ENCODE measurements at places on chromosomes 2 and 18.

- DNase-seq: no peak
Measured at GRCh38 chr2:223772363-223772762, 65.0 kb downstream of the AP1S3 start.

GRCh38 chr18:68532328-68532885 lies 182.5 kb downstream of the TMX3 start:
- no peak for DNase-seq

DNA sequence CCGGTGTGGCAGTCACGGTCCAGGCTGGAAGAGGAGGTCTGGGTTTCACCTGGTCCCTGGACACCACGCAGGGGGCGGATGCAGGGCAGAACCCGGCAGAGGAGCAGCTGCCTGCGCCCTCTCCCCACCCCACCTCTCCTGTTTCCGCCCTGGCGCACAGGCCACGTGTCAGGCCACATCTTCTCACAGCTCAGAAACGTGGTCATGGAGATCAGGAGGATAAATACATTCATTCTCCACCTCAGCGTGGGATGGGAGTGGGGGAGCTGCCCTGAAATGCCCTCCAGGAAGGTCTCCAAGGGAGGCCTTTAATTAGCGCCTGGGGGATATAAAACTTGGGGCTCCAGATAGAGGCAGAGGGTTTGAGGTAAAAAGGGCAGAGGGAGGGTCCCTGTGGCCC lies 142.0 kb downstream of the KCTD1 start:
- DNase-seq: no peak

DNA sequence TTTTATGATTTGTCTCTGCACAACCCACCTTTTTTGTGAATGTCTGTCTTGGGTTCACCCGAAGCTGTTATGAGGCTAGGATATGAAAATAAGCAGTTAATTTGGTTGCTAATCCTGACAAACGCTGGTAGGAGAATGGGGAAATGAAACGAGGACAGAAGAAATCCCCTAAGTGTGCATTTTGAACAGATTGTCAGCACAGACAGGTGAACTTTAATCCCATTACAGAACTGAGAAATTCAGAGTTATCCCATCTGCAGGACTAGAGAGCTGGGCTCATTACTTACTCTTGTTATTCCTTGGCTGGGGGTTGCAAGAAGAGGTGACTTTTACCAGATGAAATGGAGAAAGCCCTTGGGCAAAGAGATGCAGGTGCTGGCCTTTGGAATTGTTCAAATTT lies 123.3 kb upstream of the NYAP2 start:
- DNase-seq: peak; percentile 14

GRCh38 chr2:39215545-39215944 lies 28.2 kb downstream of the CDKL4 start:
- DNase-seq: no peak

DNA sequence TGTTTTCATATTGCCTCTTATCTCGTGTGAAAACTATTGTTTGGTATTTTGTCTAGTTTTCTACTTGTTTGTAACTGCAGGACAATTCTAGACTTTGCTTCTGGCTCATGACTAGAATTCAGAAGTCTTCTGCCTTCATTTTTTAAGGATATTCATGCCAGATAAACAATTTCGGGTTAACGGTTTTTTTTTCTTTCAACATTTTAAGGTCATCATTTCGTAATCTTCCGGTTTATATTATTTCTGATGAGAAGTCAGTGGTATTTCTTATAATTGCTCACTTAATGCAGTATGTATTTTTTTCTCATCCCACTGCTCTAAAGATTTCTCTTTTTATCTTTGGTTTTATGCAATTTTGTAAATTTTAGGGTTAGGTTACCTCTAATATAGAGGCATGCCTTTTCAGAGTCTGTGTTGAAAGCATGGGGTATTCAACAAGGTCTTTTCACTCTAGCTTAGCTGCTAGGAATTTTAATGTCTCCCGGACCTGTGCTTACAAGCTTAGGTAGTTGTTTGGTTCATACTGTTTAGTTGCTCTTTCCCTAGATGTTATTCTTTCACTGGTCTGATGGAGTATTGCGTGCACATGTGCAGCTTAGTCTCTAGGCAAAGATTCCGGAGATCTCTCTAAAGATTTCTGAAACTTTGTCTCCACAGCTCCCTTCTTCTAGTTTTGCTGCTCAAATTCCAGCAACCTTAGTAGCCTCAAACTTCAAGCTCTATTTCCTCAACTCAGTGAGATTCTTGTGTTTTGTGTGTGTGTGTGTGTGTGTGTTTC lies 198.1 kb downstream of the MCFD2 start:
- DNase-seq: no peak

DNA sequence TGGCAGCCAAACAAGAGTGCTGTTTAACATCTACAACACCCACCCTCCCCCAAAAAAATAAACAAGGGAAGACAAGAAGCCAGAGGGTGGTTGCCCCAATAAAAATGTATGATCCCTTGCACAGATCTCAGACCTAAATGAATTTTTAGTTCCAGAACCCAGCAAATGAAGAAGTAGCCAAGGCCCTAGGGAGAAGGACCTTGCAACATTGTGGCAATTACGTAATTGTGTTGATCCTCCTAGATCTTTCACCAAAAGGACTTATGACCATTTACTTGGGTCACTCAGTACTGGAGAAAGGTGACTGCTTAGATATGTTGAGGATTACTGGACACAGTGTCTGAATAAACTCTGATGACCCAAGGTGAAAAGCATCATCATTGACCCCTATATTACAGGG lies 1393.8 kb downstream of the LRP1B start:
- DNase-seq: no peak

DNA sequence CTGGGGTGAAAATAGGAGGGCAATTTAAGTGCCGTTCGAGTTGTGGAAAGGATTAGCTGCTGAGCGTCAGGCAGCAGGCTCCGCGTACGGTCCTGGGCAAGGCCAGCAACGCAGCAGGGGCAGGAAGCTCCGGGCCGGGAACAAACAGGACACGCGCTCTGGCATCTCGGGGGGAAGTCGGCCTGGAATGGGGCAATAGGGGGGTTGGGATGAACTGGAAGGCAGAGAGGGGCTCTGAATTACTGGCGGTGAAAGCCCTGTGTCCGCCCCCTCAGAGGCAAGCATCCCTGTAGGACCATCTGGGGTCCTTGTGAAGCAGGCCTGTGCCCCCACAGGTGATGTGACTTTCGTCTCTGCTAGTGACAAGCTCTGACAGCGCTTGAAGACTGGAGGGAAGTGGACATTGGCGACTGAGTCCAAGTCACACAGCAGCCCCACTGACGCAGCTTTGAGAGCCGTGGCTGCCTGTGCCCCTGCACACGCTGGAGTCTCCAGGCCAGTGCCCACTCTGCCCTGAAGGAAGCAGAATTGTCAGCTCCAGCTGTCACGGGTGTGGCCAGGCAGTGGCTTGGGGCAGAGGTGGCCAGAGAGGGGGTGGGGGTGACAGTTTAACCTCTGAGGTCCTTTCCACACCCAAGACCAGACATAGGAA lies 22.3 kb downstream of the GPR35 start:
- DNase-seq: peak; percentile 7

GRCh38 chr2:229993236-229993635 lies 70.9 kb downstream of the FBXO36 start:
- DNase-seq: no peak

DNA sequence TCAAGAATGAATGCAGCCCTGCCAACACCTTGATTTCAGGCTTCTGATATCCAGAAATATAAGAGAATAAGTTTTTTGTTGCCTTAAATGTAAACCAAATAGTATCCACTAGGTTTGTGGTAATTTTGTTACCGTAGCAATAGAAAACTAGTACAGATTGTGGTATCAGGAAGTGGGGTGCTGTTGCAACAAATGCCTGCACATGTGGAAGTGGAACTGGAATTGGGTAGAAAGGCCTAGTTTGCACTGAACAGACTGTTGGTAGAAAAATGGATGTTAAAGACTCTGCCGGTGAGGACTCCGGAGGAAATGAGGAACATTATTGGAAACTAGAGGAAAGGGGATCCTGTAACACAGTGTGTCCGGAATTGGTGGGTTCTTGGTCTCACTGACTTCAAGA lies 145.8 kb upstream of the MGAT5 start:
- no peak for DNase-seq

- DNase-seq: no peak
Measured at GRCh38 chr18:35578481-35578880, 3.1 kb upstream of the GALNT1 start.

GRCh38 chr2:60899230-60899891 lies 18.0 kb downstream of the REL start:
- DNase-seq: no peak

- DNase-seq: no peak
Measured at GRCh38 chr18:23824240-23824639, 135.0 kb downstream of the LAMA3 start.

DNA sequence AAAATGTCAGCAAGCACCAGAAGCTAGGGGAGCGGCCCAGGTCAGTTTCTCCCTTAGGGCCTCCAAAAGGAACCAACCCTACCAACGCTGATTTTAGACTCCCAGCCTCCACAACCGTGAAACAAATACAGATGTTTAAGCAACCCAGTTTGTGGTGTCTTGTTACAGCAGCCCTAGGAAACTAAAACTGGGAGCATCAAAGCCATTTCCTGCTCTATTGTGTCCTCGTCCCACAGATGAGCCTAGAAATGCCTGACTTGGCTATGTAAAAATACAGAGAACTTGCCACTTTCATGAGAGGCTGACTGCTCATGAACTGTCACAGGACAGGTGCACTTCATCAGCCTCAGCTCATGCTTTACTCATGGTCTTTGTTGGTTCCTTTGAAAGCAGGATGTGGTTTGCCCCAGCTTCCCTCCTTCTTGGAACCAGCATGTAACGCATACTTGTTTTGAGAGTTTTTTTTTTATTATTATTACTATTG lies 97.6 kb upstream of the SLC39A10 start:
- no peak for DNase-seq

DNA sequence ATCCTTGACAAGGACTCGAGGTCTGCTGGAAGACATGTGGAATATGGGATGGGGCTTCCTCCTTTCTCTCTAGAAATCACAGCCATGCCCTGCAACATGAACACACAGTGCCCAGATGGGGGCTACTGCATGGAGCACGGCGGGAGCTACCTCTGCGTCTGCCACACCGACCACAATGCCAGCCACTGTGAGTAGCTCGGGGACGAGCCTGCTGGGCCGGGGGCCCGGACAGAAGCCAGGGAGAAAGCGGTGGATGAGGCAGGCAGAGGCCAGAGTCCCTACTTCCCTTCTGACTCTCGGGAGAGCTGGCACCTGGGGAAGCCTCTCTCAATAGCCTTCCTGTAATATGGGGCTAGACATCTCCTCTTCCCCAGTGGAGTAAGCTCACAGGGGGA lies 50.5 kb downstream of the SNED1 start:
- no peak for DNase-seq

- DNase-seq: no peak
Measured at GRCh38 chr2:37283207-37283606, 41.4 kb downstream of the PRKD3 start.

DNA sequence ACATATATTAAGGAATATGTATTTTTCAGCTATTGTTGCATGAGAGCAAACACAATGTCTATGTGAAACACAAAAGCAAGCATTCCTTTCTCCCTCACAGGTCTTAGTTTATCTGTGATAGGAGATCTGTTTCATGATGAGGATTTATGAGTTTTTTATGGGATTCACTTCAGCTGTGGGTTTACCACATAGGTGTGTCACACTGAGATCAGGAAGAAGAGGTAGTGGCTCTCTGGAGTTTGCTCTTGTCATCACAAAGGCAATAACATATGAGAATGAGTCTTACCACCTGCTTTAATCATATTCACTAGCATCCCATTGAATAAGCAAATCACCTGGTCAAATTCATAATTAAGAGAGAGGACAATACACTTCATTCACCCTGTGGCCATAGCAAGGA lies 960.3 kb upstream of the SLC39A10 start:
- DNase-seq: no peak

DNA sequence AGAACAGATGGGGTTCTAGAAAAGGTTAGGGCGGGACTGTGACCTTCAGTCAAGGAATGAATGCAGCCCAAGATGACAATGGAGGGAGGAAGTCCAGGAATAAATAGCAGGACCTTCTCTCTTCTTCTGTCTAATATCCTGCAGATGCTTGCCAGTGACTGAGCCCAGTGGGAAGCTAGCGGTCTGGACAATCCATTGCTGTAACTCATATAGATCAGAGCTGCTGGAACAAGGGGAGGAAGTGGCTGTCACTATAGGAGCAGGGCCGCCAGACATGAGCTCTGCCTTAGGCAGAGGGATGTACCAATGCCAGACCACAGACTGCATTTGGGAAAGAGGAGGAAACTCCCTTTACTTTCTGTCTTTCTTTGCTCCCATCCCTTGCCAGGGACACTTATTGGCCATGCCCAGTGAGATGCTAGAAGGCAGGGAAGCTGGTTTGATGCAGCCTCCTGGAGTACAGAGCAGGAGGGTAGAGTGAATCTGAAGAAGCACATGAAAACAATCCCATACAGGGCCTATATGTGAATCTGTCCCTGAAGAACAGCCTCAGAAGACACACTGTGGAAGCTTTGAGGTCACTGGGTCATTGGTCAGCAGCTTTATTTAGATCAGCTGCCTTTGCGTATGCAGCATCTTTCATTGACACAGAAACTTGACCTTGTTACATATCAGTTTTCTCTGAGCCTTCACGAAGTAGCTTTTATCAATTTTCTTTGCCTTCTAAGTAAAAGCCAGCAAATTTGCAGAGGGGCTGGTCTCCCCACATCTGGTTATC lies 65.4 kb downstream of the CCDC85A start:
- no peak for DNase-seq

DNA sequence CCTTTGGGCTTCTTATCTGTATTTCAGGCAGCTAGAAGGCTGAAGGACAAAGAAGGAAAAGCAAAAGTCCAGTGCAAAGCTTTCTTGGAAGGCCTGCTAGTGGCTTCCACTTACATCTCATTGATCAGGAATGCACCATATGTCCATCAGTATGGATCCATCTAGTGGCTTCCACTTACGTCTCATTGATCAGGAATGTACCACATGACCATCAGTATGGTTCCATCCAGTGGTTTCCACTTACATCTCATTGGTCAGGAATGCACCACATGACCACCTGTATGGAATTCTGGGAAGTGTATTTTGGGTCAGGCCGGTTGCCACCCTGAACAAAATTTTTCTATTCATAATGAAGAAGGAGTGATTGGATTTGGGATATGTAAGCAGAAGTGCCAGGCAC lies 70.6 kb downstream of the LYPD6 start:
- DNase-seq: no peak

GRCh38 chr18:23924813-23925212 lies 89.7 kb upstream of the TTC39C start:
- DNase-seq: no peak

DNA sequence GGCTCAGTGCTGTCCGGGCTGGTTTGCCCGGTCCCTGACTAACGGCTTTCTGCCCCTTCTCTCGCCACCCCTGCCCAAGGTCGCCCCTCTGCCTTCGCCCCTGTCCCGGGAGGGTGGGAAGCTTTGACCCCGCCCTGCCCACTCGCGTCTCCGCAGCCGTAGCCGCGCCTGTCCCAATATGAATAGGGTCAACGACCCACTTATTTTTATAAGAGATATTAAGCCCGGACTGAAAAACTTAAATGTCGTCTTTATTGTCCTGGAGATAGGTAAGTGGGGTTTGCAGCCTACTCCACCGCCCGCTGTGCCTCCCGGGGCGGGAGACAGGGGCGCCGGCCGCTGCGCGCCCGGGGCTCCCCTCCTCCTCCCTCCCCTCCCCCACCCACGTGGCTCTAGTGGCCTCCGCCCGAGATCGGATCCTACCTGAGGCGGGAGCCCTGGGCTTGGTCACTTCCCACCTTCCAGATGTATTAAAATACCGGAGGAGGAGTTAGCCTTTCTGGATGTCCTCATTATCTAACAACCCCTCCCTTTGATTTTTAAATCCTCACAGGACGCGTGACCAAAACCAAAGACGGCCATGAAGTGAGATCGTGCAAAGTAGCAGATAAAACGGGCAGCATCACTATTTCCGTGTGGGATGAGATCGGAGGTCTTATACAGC lies 633 bp downstream of the NABP1 start:
- no peak for DNase-seq

- no peak for DNase-seq
Measured at GRCh38 chr18:54867131-54867530, 38.9 kb downstream of the RAB27B start.

Data from D721Med (cell line).